T-helper 2 cell treated with Interferon-gamma antibody and Interleukin-4, amounts not matched to agents 5 μg/mL and 100 μg/mL, for 36 hours (primary cell): ENCODE measurements at places on chromosomes 16 and 17.

- H3K4me1 ChIP-seq, result no peaks in the 10 kb centered on the region
- H3K27ac ChIP-seq, result no peak overlapping the region
- H3K4me3 ChIP-seq, result no peak overlapping the region
- no peak for DNase-seq
- no peaks in the 10 kb centered on the region for H3K27me3 ChIP-seq
Observed at GRCh38 chr17:71938340-71939010, 182.3 kb upstream of the SOX9 start.

GRCh38 chr16:87041286-87041685 lies 275.9 kb downstream of the C16orf95 start:
- no peaks in the 10 kb centered on the region for H3K4me1 ChIP-seq
- no peaks in the 10 kb centered on the region for H3K36me3 ChIP-seq
- no peak overlapping the region for H3K4me3 ChIP-seq
- no peak overlapping the region for H3K27ac ChIP-seq

- H3K4me3 ChIP-seq, result no peak overlapping the region
- peaks cover 8% of the 10 kb centered on the region for H3K27me3 ChIP-seq
- H3K27ac ChIP-seq, result no peak overlapping the region
- H3K36me3 ChIP-seq, result no peaks in the 10 kb centered on the region
- H3K4me1 ChIP-seq, result no peaks in the 10 kb centered on the region
Observed at GRCh38 chr16:23342083-23342640, 40.1 kb downstream of the SCNN1B start.

DNA sequence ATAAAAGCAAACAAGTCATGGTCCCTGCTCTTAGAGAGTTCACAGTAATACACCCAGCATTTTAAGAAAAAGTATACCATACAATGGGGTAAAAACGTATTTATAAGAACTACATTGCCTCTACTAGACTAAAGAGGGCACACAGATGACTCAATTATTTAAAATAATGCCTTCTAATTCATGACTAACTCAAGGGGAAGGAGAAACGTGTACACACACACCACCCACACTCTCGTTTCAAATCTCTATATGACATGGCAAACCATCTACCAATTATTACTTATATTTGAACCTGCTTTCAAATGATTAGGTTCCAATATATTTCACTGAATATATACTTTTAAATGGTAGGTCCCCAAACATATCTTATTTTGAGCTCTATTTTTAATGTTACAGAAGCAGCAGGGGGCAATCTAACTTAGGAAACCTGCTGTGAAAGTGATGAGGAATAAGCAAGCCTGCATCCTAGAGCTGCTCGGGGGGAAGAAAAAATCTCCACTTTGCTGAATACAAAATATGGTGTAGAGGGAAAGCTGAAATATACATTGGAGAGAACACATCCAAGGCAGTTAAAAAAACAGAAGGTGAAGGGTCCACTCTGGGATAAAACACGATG lies 232.4 kb upstream of the PSMD7 start:
- H3K27ac ChIP-seq, result no peak overlapping the region
- no peak overlapping the region for H3K4me3 ChIP-seq
- DNase-seq, result no peak
- H3K36me3 ChIP-seq, result no peaks in the 10 kb centered on the region

GRCh38 chr16:86781046-86781445 lies 202.7 kb downstream of the FOXL1 start:
- H3K36me3 ChIP-seq, result no peaks in the 10 kb centered on the region
- DNase-seq, result no peak
- H3K27ac ChIP-seq, result no peak overlapping the region
- peaks cover 2% of the 10 kb centered on the region for H3K27me3 ChIP-seq
- no peaks in the 10 kb centered on the region for H3K4me1 ChIP-seq

DNA sequence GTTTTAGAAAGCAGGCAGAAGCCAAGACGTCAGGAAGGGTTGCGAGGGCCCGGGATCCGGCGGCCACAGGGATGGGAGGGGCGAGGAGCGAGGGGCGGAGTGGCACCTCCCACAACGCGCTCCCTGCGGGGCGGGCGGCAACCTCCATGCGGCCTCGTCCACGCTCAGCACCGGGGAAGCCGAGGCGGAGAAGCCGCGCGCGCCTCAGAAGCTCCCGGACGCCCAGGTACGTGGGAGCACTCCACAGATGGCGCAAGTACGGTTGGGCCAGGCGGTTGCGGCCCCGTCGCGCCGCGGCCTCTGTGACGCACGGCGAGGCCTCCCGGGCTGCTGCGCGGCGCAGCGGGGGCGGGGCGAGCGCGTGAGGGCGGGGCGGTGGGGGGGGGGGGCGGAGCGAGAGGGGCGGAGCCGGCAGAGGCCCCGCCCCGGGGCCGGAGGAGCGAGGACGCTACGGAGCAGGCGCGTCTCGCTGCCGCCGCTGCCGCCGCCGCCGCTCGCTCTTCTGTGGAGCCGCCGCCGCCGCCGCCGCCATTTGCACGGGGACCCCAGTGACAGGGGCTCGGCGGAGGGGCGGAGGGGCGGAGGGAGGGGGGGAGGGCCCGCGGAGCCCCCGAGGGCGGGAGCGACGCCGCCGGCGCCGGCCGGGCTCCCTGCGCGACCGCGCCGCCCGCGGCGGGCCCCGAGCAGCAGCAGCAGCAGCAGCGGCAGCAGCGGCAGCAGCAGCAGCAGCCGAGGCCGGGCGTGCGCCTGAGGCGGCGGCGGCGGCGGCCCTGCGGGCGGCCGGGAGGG lies at the start of gene TENT4B:
TSS of gene TENT4B (plus strand) at position 500 of the 789 bp plus-strand sequence. CDS start 316 bp downstream, outside the sequence.
- peaks cover 11% of the 10 kb centered on the region for H3K36me3 ChIP-seq
- H3K4me1 ChIP-seq, result peaks cover 29% of the 10 kb centered on the region
- peak; percentile 85 for DNase-seq
- peak within 1 kb of the TSS; percentile 90 for H3K27ac ChIP-seq
- H3K4me3 ChIP-seq, result peak within 1 kb of the TSS; percentile 84

GRCh38 chr16:58348986-58349385 lies 43.3 kb upstream of the GINS3 start:
- peaks cover 26% of the 10 kb centered on the region for H3K27me3 ChIP-seq
- peaks cover 5% of the 10 kb centered on the region for H3K4me1 ChIP-seq
- H3K4me3 ChIP-seq, result no peak overlapping the region
- H3K36me3 ChIP-seq, result no peaks in the 10 kb centered on the region
- H3K27ac ChIP-seq, result no peak overlapping the region
